ENCODE measurements at places on chromosomes 16 and 17. TPM values are rescaled to one million over a fixed set of nuclear protein-coding genes. Genes with fewer than 3 reads are reported as not detected.

The TMEM186 gene
- 13.9 TPM for total RNA-seq

DNA sequence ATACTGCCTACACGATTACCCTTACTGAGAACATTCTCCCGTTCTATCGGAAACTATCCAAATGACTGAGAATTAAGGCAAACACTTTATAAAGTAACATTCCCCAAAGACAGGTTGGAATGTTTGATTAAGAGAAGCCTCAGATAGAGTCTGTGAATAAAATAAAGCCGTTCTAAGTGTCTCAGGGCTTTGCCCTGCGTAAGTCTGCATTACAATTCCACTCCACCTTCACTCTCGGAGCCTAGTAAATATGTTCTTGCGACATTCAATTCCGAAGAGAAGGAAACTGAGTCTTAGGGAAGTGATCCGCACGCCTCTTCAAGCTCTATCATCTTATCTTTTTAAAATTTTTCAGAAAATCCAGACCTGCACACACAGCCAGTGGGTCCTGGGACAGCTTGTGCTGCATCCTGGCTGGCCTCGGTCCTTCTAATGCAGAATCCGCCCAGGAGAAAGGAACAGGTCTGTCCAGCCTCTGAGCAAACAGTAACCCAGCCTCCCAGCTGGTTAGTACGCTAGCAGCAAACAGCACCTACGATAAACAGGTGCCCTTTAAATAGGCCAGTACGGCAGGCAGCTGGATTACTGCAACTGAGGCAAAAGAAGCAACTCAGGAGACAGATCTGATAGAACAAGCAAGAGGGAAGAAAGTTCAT, 254.1 kb upstream of the IRX3 start:
- no peaks in the 10 kb centered on the region for H3K36me3 ChIP-seq
- H3K4me1 ChIP-seq = peaks cover 12% of the 10 kb centered on the region
- H3K27ac ChIP-seq = no peak overlapping the region

DNA sequence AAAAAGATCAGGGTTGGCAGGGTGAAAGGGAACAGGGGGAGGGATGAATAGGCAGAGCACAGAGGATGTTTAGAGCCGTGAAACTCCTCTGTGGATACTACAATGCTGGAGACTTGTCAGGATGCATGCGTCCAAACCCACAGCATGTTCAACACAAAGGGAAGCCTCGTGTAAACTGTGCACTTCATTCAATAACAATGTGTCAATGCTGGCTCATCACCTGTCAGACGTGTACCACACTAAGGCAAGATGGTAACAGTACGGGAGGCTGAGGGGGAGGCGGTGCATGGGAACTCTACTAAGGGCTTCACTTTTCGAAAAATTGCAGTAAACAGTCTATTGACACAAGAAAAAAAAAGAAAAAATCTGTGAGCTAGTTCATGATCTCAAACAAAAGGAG, 63.7 kb downstream of the C16orf95 start:
- H3K4me3 ChIP-seq = no peak overlapping the region
- no peak for DNase-seq
- no peaks in the 10 kb centered on the region for H3K27me3 ChIP-seq

DNA sequence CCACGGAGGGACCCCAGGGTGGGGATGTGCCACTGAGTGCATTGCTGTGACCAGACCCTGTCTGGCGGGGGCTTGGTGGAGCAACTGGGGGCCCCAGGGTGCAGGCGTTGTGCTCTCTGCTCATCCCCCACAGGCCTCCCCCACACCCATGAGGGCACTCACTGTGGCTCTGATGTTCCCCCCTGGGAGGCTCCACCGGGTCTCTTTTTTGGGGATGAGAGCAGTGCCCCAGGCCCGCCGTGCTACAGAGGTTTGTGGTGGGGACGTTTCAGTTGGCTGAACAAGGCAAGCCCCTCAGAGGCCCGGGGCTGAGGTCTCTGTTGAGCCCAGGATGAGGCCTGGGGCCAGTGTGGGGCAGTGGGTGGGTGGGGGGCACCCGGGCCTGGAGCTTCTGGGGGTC, 2.5 kb downstream of the CCDC78 start:
- H3K36me3 ChIP-seq = no peaks in the 10 kb centered on the region
- H3K27me3 ChIP-seq = peaks cover 9% of the 10 kb centered on the region
- no peak overlapping the region for H3K27ac ChIP-seq
- DNase-seq = no peak
- peaks cover 9% of the 10 kb centered on the region for H3K4me1 ChIP-seq

- no peak for DNase-seq
- peaks cover 22% of the 10 kb centered on the region for H3K27me3 ChIP-seq
- no peaks in the 10 kb centered on the region for H3K4me1 ChIP-seq
- H3K4me3 ChIP-seq = no peak overlapping the region
Measured at GRCh38 chr17:74687886-74688285, 24.8 kb downstream of the CD300LF start.

The NF1 gene
- 35.4 TPM for total RNA-seq

The NACA2 gene
- total RNA-seq = not detected

- H3K27me3 ChIP-seq = no peaks in the 10 kb centered on the region
- no peak for DNase-seq
- H3K36me3 ChIP-seq = peaks cover 8% of the 10 kb centered on the region
- H3K4me3 ChIP-seq = no peak overlapping the region
Measured at GRCh38 chr17:1460233-1460632, 4.2 kb upstream of the CRK start.

Measured in WTC11 (cell line).